Motor neuron (in vitro differentiated cells): ENCODE measurements at places on chromosomes 16 and 17.
A peak's percentile ranks its signal among the peaks of the same experiment; 100 is the strongest.

GRCh38 chr16:54403580-54403979, 117.0 kb upstream of the IRX3 start:
- ATAC-seq = no peak

DNA sequence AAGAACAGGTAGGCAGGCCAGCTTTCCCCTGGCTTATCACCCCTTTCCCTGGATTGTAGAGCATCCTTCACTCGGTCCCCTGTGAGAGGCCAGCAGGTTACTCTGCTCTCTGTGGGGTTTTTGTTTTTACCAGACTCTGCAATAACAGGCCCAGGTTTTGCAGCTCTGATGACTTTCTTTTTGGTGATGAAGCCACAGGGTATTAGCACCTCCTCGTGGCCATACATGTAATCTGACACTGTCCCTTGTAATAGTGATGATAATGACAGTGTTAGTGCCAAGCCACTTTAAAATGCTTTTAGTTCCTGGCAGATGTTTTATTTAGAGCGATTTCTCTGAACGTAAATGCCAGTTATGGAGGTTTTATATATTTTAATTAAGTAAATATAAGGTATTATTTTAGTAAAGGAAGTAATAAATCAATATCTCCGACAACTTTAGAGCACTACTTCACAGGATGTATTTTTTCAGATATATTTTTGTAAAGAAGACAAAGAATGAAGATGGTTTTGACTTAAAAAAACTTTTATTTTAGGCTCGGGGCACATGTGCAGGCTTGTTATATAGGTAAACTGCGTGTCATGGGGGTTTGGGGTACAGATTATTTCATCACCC, 38.0 kb upstream of the CPHXL start:
- ATAC-seq = peak; percentile 90

DNA sequence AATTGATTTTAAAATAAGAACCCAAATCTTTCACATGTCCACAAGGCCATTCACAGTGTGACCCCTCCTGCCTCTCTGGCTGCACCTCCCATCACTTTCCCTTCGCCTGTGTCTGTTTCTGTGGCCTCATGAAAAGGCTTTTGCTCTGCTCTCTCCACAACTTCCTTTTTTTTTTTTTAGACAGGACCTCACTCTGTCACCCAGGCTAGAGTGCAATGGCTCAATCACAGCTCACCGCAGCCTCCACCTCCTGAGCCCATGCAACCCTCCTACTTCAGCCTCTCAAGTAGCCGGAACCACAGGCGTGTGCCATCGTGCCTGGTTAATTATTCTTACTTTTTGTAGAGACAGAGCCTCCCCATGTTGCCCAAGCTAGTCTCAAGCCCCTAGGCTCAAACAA, 197.1 kb downstream of the ABCC12 start:
- no peak for ATAC-seq

- no peak for ATAC-seq
Observed at GRCh38 chr17:49741009-49741691, 22.8 kb downstream of the FAM117A start.

GRCh38 chr16:78727536-78727935, 628.1 kb downstream of the WWOX start:
- no peak for ATAC-seq

DNA sequence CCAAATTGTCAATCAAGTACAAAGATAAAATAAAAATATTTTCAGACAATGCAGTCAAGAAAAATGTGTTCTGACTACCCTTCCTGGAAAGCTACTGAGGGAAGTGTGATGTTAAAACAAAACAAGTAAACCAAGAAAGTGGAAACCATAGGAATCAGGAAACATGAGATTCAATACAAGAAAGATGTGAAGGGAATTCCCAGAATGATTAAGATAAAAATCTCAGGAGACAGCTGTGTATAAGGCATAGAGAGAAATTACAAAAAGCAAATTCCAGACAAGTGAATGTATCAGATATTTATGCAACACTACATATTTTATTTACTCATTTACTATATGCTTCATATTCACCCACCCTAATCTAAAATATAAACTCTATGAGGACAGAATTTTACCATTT, 32.2 kb downstream of the TRIM37 start:
- ATAC-seq = no peak

DNA sequence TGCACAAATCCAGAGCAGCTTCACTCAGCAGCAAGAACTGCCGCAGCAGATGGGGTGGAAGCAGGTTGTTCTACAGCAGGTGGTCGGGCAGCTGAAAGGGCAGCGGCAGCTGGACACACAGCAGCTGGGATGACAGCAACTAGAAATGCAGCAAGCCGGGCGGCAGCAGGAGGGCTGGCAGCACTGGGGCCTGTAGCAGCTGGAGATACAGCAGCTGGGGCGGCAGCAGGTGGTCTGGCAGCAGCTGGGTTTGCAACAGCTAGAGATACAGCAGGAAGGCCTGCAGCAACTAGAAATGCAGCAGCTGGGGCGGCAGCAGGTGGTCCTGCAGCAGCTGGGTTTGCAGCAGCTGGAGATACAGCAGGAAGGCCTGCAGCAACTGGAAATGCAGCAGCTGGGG, 460 bp downstream of the KRTAP4-3 start:
- ATAC-seq = no peak

- no peak for ATAC-seq
Observed at GRCh38 chr16:53518550-53519416, 15.8 kb upstream of the AKTIP start.

GRCh38 chr17:61337290-61337689, 62.4 kb upstream of the TBX2 start:
- no peak for ATAC-seq

DNA sequence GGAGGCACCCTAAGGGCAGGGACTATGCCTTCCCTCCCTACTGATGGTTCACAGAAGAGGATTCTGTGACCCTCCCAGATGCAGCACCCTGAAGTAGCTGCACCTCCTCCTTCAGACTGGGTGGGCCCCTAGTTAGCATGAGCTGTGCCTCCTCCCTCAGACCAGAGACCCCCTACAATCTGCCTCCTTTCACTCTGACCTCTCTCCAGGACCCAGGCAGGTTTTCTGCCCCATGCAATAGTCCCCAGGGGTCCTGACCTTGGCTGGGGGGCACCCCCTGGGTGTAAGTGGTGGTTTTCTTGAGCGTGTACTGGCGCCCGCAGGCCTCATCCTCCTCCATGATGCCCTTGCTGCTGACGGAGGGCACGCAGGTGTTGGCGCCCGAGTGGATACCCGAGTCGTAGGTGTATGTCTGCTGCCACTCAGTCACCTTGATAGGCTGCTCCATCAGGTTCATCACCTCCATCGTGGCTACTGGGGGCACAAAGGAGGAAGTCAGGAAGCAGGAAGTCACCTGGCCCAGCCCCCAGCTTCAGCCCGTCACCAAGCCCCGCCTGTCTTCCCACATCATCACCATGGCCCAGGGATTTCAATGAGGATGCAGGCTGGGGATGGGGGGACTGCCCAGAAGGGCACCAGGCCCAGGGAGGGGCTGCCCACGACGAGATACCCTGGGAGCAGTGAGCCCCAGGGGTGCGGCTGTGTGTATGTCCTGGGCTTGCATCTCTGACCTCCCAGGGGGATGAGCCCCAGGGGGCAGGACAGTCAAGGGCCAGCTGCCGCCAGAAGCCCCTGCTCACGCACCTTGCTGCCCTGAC, 14.9 kb downstream of the JUP start:
- no peak for ATAC-seq
